GM23248 (cell line): ENCODE measurements at places on chromosomes 5 and 9. TPM values are rescaled to one million over a fixed set of nuclear protein-coding genes. Genes with fewer than 3 reads are reported as not detected.

PCDHGC3 gene
- total RNA-seq: 44.6 and 53.1 TPM in 2 replicates

INVS gene
- total RNA-seq: 13.8 and 17.0 TPM in 2 replicates

ZFP37 gene
- 1.7 and 2.9 TPM in 2 replicates for total RNA-seq

PLEKHG4B gene
- not detected in 2 replicates for total RNA-seq

DNA sequence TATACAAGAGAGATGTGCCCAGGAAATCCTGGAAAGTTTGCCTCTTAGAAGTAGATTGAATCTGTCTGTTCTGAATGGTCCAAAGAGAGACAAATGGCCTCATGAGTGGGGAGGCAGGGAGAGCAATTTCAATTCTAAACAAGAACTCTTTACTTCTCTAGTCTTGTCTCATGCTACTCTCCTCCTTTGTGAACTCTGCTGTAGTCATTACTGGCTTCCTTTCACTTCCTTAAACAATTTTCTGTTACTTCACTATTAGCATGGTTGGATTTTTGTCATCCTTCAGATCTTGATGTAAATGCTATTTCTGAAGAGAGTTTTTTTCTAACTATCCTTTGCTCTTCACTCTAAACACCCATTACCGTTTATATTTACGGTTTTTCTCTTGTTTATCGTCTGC is 54.0 kb upstream of the GRIN3A start:
- no peak overlapping the region for H3K27ac ChIP-seq
- no peaks in the 10 kb centered on the region for H3K4me1 ChIP-seq
- no peaks in the 10 kb centered on the region for H3K36me3 ChIP-seq
- DNase-seq: no peak

DNA sequence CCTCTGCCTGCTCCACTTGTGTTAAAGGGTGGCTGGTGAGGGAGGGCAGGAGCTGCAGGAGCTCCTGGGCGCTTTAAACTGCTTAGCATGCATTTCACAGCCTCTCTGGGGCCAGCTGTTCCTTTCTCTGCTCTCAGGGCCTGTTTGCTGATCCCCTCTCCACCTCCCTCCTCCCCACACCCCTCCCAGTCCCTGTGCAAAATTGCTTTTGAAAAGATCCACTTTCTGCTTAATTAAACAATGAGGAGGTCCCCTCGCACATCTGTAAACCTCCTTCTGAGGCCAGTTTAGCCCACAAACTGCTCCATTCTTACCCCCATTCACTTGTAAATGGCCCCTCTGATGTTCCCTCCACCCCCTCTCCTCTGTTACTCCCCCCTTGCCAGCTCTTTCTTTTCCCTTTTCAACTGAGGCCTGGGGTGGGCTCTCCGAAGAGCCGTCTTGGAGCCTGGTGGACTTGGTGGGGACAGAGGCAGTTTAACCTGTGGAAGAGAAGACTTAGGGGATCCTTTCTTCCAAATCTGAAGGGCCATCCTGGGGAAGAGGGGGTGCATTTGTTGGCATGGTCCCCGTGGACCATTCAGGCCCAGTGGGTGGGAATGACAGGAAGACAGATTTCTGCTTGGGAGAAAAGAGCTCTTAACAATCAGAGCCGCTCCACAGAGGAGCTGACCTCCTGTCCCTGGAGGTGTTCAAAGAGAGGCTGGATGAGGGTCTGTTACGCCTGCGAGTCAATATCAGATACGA is 12.0 kb downstream of the URM1 start:
- H3K27ac ChIP-seq: no peak overlapping the region
- peaks cover 3% of the 10 kb centered on the region; the same call in 1 of the 2 replicates for H3K36me3 ChIP-seq
- H3K4me3 ChIP-seq: no peak overlapping the region
- DNase-seq: no peak
- no peaks in the 10 kb centered on the region for H3K27me3 ChIP-seq

DNA sequence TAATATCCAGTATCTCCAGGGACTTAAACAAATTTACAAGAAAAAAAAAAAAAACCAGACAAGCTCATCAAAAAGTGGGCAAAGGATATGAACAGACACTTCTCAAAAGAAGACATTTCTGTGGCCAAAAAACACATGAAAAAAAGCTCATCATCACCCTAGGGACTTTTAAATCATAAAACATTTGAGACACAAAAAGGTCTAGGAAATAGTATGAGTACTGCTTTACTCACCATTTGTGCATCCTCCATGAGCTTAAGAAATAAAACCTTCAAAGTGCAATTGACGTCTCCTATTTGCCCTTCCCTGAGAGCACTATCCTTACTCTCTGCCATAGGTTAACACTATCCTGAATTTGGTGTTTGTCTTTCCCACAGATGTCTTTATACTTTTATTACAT is 193.7 kb upstream of the NREP start:
- no peaks in the 10 kb centered on the region for H3K27me3 ChIP-seq
- peak overlapping the region; percentile 97 for H3K27ac ChIP-seq
- no peak overlapping the region for H3K4me3 ChIP-seq
- peaks cover 90% of the 10 kb centered on the region for H3K4me1 ChIP-seq

DNA sequence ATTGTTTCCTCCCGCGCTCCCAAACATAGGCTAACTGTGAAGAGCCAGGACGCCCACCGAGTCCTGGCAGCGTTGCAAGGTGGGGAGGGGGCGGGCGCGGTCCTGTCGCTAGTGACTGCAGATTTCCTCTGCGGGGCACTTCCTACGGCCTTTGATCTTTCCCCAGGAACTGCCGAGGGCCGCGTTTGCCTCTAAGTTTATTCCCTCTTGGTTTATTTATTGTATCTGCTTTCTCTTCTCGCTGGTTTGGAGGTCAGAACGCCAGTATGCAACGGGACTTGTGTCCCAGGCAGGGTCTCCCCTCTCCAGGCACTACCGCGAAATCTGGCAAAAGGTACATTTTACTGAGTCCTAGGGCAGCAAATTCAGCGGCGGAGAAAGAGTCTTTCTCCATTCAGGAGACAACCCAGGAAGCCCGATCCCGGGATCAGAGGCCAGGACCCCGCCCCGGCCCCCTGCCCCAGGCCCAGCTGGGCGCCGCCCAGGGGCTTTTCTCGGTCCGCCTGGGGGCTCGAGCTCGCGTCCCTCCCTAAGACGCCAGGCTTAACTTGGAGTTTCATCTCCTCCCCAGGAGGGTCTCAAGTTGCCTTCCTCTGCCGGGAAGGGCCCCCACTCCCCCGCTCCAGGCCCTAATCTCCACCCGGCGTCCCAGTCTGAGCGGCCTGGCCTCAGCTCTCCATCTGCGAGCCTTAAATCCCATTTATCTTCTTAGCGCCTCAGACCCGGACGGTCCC is 884 bp upstream of the EGFLAM start:
- no peaks in the 10 kb centered on the region for H3K36me3 ChIP-seq
- no peaks in the 10 kb centered on the region for H3K4me1 ChIP-seq
- H3K27me3 ChIP-seq: peaks cover 75% of the 10 kb centered on the region
- no peak for DNase-seq

GRCh38 chr9:108134486-108135128 is 645.0 kb upstream of the KLF4 start:
- no peak overlapping the region for H3K4me3 ChIP-seq
- no peak overlapping the region for H3K27ac ChIP-seq
- H3K27me3 ChIP-seq: no peaks in the 10 kb centered on the region
- no peaks in the 10 kb centered on the region for H3K4me1 ChIP-seq
- H3K36me3 ChIP-seq: no peaks in the 10 kb centered on the region

GRCh38 chr9:18976709-18977531 is 56.1 kb downstream of the SAXO1 start:
- H3K4me3 ChIP-seq: peak overlapping the region; percentile 59
- peaks cover 26% of the 10 kb centered on the region for H3K4me1 ChIP-seq
- no peaks in the 10 kb centered on the region for H3K36me3 ChIP-seq
- peak overlapping the region; percentile 8; the same call in 1 of the 2 replicates for H3K27ac ChIP-seq

DNA sequence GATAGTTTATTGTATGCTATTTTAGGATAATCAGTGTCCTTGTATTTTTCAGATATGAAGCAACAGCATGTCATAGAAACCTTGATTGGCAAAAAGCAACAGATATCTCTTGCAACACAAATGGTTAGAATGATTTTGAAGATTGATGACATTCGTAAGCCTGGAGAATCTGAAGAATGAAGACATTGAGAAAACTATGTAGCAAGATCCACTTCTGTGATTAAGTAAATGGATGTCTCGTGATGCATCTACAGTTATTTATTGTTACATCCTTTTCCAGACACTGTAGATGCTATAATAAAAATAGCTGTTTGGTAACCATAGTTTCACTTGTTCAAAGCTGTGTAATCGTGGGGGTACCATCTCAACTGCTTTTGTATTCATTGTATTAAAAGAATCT is 14.5 kb downstream of the CCT5 start:
- H3K27ac ChIP-seq: peak overlapping the region; percentile 31; the same call in 1 of the 2 replicates
- peak; percentile 27 for DNase-seq
- peaks cover 54% of the 10 kb centered on the region for H3K36me3 ChIP-seq
- peaks cover 14% of the 10 kb centered on the region for H3K4me1 ChIP-seq
- H3K27me3 ChIP-seq: no peaks in the 10 kb centered on the region

DNA sequence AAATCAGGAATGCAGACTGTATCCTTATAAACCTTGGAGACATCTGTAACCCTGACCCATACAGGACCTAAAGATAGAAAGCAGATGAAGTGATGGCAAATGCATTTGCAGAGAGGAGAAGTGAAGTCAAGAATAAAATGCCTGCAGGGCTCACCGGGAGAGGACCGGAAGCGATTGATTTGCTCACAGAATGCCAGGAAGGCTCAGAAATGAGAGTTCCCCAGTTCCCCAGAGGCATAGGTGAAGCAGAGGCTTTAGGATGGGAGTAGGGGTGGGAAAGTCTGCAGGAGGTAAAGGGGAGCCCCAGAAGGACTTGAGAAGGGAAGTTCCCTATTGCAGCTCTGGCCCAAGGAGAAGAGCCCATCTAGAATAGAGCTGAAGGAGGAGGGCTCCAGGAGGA is 63.9 kb upstream of the TNFAIP8 start:
- H3K27me3 ChIP-seq: no peaks in the 10 kb centered on the region
- no peak overlapping the region for H3K4me3 ChIP-seq
- H3K36me3 ChIP-seq: no peaks in the 10 kb centered on the region
- H3K27ac ChIP-seq: no peak overlapping the region
- no peak for DNase-seq

- H3K4me3 ChIP-seq: no peak overlapping the region
- H3K36me3 ChIP-seq: no peaks in the 10 kb centered on the region
- no peaks in the 10 kb centered on the region for H3K27me3 ChIP-seq
- no peak for DNase-seq
- no peaks in the 10 kb centered on the region for H3K4me1 ChIP-seq
Measured at GRCh38 chr5:17206021-17206420, 11.4 kb upstream of the BASP1 start.

- peaks cover 22% of the 10 kb centered on the region for H3K4me1 ChIP-seq
- no peak overlapping the region for H3K27ac ChIP-seq
- no peak overlapping the region for H3K4me3 ChIP-seq
- H3K36me3 ChIP-seq: peaks cover 24% of the 10 kb centered on the region
- no peaks in the 10 kb centered on the region for H3K27me3 ChIP-seq
Measured at GRCh38 chr9:33113799-33114547, 37.5 kb upstream of the SMU1 start.

DNA sequence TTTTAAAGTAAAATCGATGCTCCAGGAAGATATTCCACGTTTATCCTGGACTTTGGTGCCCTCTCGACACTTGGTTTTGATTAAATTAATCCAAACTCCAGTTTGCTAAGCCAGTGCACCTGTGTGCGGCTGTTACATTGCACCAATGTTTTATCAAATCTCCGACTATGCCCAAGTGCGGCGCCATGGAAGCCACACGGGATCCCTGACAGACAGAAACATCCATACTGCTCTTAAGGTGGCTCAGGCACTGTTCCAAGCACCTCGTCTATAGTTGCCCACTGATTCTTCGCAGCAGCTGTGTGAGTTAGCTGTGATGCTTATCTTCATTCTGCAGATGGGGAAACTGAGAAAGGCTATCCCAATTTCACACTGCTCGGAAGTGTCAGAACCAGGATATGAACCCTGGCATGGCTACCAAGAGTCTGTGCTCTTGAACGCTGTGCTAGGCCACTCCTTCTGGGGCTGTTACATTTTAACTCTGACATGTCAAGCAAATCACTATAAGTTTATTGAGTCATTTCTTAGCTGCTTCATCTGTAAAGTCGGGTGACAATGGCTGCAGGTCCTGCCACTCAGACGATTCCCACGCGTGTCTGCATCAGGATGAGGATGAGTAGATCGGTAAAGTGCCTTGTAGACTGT is 113.0 kb downstream of the ADAMTS2 start:
- no peak overlapping the region for H3K4me3 ChIP-seq
- H3K36me3 ChIP-seq: 0 out of 2 replicates have a peak, but pooled peaks cover 4% of the 10 kb centered on the region
- DNase-seq: no peak
- no peaks in the 10 kb centered on the region for H3K4me1 ChIP-seq
- H3K27me3 ChIP-seq: no peaks in the 10 kb centered on the region
- H3K27ac ChIP-seq: no peak overlapping the region

DNA sequence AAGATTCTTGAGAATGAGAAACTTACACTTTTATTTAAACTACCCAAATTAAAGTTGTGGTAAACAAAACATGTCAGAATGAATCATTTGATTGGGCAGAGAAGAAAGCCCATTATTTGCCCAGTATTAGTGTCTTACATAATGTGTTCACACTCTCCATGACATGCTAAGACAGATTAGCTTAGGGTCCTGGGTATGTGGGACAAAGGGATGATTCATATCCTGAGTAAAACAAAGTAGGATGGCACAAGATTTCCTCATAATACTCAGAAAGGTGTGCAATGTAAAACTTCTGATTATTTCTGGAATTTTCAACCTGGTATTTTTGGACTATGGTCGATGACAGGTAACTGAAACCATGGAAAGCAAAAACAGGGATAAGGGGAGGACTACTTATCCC is 183.9 kb upstream of the POU5F2 start:
- H3K27me3 ChIP-seq: no peaks in the 10 kb centered on the region
- no peak overlapping the region for H3K27ac ChIP-seq
- no peaks in the 10 kb centered on the region for H3K36me3 ChIP-seq
- peaks cover 46% of the 10 kb centered on the region for H3K4me1 ChIP-seq
- DNase-seq: no peak

DNA sequence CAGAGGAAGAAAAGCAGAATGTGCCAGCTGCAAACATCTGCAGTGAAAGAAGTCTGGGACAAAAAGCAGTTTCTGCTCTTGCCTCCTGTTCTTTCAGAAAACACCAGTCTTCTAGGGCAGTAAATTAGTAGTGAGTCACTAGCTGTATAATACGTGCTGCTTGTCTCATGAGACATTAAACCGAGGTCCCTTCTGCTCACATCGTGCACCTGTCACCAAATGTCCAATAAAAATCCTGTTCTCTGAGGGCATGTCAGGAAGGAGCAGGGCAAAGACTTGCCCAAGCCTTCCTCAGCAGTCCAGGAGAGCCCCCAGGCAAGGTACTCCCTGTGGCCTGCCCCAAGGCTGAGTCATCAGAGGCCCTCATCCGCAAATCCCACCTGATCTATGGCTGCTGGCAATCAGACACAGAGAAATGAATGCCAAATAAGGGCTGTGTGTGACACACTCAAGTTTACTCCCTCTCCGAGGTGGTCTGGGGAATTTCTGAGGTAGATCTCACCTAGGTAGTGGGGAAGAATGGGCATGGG is 255.3 kb upstream of the SMARCA2 start:
- no peak overlapping the region for H3K27ac ChIP-seq
- H3K36me3 ChIP-seq: no peaks in the 10 kb centered on the region
- DNase-seq: no peak
- H3K4me3 ChIP-seq: no peak overlapping the region
